T-helper 2 cell treated with Interferon-gamma antibody and Interleukin-4, amounts not matched to agents 5 μg/mL and 100 μg/mL, for 36 hours (primary cell): ENCODE measurements at places on chromosomes 7 and 10.
A peak's percentile ranks its signal among the peaks of the same experiment; 100 is the strongest.

DNA sequence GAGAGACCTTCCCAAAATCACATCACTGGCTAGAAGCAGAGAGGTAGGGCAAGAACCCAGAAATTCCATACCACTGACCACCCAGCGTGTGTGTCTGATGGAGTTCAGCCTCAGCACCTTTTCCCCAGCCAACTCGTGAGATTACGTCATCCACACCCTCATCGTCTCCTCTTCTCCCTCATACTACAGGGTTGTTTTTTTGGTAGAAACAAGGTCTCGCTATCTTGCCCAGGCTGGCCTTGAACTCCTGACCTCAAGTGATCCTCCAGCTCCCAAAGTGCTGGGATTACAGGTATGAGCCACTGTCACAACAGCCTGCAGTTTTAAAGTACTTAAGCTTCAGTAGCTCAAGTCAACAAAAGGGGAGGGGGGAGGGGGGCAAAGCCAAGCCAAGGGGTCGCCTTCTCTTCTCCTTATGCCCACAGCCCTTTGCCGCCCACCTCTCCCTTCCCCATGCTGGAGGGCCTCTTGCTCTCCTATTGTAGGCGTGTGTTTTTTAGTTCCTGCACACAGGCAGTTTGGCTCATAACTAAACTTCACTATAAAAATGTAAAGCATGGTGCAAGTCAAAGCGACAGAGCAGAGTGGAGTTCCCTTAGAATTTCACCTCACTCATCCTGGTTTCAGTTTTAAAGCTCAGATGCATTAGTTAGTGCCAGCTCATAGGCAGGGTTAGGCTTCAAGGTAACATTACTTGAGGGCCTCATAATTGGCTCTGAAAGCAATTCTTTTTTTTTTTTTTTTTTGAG, 5.2 kb upstream of the PRDX3 start:
- DNase-seq = no peak

DNA sequence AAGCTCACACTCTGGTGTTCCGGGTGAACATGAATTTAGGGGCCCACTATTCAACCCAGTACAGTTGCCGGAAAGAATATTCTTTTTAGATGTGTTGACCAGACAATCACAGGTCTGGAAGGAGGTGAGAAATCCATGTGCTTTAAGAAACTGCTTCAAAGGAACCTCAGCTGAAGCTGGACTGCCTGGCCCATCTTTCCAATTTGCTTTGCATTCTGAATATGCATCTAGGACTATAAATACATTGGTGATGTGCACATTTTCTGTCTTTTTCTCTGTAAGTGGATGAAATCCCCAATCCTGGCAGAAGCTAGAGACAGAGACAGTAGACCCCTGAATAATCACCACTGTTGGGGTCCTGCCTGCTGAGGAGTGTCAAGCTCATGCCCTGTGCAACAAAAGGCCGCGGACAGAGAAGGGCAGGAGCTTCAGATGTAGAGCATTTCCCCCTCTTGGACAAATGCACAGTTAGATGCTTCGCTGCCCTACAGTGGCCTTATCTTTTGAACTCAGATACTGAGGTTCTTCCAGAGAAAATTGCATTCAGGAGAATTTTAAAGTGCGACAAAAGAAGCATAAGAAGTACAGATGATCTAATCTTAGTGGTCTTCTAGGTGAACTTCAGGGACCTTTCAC, 368.3 kb downstream of the SFMBT2 start:
- DNase-seq = no peak

DNA sequence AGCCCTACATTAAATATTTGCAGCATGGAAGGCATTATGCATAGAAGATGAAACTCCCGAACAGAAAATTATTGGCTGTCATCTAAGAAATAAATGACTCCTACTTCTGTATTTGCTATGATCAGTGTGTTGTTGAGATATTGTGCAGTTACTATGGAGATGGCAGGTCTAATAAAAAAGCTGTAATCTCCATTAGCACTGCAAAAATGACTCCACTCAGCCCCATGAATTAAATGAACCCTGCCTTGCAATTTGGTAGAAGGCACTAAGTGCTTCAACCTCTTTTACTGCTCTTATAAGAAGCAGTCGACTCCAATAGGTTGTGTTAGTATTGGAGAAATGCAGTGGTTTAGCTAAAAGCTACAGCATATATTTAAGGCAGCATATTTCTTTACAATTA, 290.0 kb upstream of the PHYHIPL start:
- no peak for DNase-seq

DNA sequence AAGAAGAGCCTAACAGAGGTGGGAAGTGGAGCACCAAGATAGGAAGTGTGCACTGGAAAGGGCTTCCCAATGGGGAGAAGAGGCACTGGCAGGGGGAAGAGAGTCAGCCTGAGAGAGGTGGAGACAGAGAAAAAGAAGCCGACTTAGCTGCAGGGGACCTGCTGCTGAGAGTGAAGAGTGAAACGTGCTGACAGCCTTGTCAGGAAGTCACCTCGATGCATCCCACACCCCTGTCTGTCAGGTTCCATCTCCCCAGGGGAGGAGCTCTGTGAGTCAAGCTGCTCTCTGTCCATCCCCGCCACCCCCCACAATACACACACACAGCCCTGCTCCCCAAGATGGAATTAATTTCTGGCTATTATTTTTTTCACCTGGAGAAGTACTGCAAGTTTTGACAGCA, 14.0 kb downstream of the KAZALD1 start:
- no peak for DNase-seq

DNA sequence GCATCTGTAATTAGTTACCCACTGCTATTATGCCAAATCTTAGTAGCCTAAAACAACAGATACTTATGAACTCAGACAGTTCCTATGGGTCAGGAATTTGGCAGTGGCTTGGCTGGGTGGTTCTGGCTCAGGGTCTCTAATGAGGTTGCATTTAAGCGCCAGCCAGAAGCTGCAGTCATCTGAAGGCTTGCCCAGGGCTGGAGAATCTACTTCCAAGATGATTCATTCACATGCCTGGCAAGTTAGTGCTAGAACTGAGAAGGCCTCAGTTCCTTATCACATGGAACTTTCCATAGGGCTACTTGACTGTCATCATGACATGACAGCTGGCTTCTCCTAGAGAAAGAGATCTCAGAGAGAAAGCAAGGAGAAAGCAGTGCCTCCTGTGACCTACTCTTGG, 121.3 kb downstream of the AVL9 start:
- DNase-seq = no peak

- DNase-seq = no peak
These were observed 44.4 kb upstream of the SHH start for GRCh38 chr7:155856656-155857055.

- DNase-seq = no peak
These were observed 233.6 kb downstream of the SNX13 start for GRCh38 chr7:17706734-17707133.

DNA sequence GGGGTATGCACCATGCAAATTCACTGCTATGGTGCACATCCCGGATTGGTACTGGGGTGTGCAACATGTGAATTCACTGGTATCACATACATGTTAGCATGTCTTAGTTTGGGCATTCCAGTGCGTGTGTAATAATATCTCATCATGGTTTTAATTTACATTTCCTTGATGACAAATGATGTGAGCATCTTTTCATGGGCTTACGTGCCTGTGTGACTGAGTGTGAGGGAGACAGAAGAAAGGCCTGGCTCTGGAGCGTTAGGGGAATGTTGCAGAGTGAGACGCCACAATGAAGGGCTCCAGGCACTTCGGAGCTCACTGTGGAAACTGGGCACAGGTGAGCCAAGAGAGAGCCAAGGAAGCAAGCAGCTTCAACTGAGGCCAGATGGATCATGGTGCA, 162.6 kb downstream of the UBE2H start:
- no peak for DNase-seq

DNA sequence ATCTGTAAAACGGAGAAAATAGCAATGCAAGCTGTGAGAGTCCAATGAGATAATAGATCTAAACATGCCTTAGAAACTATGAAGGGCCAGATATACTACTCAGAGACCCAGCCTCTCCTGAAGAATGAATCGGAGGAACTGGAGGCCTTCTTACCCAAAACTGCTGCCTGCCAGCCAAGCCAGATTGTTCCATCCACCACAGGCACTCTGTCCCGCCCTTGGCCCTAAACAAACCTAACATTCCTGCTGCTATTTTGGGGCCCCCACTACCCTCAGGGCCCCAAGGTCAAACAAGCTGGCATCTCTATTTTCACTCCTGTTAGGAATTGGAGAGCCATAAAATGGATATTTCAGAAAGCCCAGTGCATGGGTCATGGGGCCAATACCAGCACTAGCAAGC, 48.0 kb upstream of the HMX3 start:
- DNase-seq = no peak

- no peak for DNase-seq
These were observed 56.9 kb downstream of the SORBS1 start for GRCh38 chr10:95504246-95504691.

- DNase-seq = no peak
These were observed 20.4 kb downstream of the LRMDA start for GRCh38 chr10:75451831-75452230.

- peak; percentile 56 for DNase-seq
These were observed 452 bp downstream of the ATE1 start for GRCh38 chr10:121927318-121927840.

DNA sequence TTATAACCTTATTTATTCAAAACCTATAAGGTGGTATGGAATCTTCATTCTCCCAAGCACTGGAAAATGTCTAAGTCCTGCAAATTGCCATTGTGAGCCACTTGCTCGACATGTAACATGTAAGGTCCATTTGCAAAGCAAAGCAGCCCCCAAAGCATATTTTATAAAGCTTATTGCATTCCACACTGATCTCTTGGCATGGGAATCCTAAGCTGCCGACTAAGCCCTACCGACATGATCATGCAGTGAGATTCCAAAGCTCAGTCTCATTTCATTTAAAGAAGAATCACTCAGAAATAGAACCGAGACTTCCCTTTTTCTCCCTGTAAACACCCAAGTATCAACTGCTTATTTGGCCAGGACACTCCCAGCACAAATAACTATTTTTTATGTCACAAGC, 333.4 kb upstream of the MYO3A start:
- DNase-seq = no peak

- DNase-seq = no peak
These were observed 764.9 kb upstream of the AUTS2 start for GRCh38 chr7:68833422-68833821.

DNA sequence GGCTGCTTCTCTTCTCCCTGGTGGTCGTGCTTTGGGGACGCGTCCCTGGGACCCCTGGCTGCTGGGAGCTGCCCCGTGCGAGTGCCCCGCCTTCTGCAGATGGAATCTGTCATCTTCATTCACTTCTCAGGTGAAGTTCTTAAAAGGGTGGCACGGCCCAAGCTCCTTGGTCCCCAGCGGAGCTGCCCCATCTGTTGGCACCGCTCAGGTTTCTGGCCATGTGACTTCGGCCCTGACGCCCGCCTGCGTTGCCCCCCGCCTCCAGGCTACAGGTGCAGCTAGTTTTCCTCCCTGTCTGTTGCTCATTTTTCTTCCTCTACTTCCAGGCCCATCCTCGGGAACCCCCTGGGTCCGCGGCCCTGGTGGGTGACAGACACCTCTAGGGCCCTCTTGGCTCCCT, 6.8 kb upstream of the NKX6-2 start:
- DNase-seq = no peak

GRCh38 chr7:77674878-77675277, 21.4 kb upstream of the RSBN1L start:
- no peak for DNase-seq

GRCh38 chr10:59360605-59361405, 1.5 kb downstream of the FAM13C start:
- DNase-seq = no peak

GRCh38 chr10:25206693-25207414, 32.1 kb downstream of the GPR158 start:
- DNase-seq = no peak

DNA sequence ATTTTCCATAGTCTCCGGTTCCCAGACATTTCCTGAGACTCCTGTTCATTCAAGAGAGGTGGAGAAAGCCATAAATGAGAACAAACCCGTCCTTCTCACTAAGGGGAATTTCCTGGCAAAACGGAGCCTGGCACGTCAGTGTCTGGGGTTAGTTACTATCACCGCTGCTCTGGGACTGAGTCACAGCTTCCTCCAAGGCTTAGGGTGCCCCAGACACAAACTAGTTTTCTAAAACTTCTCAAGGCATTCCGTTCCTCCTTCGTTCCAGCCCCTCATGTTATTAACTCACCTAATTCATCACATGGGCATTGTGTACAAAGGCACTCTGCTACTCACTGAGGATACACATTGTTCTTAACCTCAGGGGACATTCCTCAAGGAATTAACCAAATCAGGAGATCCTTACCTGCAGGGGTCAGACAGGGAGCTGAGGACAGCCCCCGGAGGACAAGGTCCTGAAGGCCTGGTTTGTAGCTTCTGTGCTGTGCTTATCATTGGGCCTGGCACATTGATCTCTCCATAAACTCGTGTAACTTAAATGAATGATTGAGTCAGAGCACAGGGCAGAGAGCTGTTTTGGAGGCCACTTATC, 103.0 kb upstream of the KLF6 start:
- peak; percentile 54 for DNase-seq
